ENCODE measurements at places on chromosomes 16 and 17. TPM values are rescaled to one million over a fixed set of nuclear protein-coding genes. Genes with fewer than 3 reads are reported as not detected.

- DNase-seq: no peak
Measured at GRCh38 chr17:70366386-70366785, 197.1 kb downstream of the KCNJ2 start.

- no peak for DNase-seq
Measured at GRCh38 chr17:78665952-78666920, 89.0 kb upstream of the DNAH17 start.

DNA sequence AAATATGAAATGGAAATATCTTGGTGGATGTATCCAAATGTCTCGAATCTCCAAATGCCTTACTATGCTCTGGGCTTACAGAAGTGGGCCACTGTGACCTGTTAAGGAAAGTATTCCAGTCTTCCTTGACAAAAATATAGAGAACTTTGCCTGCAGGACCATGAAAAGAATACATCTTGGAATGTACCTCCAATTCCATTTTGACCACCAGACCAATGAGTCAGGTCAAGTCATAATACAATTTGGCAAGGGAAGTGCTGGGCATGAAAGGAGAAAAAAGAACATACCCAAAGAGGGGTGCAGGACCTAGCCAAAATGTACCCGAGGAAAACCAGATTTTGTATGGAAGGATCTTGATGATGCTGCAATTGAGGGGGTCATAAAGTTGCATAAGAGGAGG is 1153.7 kb upstream of the GOT2 start:
- DNase-seq: no peak

GRCh38 chr17:55424893-55425540 is 3.4 kb upstream of the MMD start:
- no peak for DNase-seq

DNA sequence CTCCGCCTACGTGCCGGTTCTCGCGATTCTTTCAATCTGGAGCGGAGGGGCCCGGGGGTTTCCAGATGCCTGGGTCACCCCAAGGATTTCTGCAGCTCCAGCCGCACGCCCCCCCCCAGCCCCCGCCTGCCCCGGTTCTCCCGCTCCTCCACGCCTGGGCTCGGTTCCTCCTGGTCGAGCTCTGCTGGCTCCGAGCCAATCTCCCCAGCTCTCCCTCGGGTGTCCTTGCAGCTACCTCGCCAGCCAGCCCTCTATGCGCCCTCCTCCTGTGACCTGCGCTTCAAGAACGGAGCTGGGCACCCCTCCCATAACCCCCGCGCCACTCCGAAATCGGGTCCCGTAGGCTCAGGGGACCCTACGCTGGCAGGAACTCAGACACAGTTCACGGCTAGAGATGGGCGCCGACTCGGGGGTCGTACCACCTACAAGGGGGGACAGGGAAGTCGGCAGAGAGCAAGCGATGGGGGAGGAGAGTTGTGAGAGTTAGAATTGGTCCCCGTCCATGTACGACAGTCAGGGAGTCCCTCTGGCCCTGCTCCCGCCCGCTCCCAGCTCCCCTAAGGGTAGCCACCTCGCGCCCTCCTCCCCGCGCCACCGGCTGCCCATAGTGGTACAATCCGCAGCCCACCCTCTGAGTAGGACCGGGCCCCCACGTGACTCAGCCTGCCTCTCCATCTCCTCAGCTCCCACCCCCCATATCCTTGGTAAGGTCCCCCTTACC is 961 bp downstream of the FGF11 start:
- peak; percentile 87 for DNase-seq

GRCh38 chr16:8727857-8728618 is 53.6 kb downstream of the ABAT start:
- DNase-seq: no peak

- no peak for DNase-seq
Measured at GRCh38 chr17:14355556-14355955, 54.7 kb downstream of the HS3ST3B1 start.

GRCh38 chr16:89538286-89538685 is 22.2 kb upstream of the RPL13 start:
- no peak for DNase-seq

- DNase-seq: peak; percentile 77
Measured at GRCh38 chr16:1152651-1153259, at the start of gene CACNA1H. Gene CACNA1H, plus strand, starts transcription at chr16:1153106. Its CDS starts 632 bp downstream, at chr16:1153738.

TBC1D3C gene
- not detected for total RNA-seq

USH1G gene
- not detected for total RNA-seq

HOXB1 gene
- not detected for total RNA-seq

Measured in stomach (tissue), 19 donors.